ENCODE measurements at places on chromosomes 13 and 19.
A peak's percentile ranks its signal among the peaks of the same experiment; 100 is the strongest.

DNA sequence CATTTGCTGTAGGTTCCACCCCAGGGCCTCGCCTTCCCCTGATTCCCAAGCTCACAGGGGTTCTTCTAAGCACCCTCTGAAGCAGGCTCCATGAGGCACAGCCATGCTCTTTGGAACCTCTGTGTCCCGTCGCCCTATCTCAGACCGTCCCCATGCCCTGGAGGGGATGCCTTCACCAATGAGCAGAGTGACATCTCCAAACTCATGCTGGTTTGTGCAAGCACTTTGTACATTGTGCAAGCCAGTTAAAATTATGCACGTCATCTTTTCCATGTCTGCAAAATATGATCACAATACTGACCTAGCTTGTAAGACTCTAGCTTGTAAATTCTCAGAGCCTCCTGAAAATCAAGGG is 46.5 kb upstream of the RAP2A start:
- no peak for DNase-seq

DNA sequence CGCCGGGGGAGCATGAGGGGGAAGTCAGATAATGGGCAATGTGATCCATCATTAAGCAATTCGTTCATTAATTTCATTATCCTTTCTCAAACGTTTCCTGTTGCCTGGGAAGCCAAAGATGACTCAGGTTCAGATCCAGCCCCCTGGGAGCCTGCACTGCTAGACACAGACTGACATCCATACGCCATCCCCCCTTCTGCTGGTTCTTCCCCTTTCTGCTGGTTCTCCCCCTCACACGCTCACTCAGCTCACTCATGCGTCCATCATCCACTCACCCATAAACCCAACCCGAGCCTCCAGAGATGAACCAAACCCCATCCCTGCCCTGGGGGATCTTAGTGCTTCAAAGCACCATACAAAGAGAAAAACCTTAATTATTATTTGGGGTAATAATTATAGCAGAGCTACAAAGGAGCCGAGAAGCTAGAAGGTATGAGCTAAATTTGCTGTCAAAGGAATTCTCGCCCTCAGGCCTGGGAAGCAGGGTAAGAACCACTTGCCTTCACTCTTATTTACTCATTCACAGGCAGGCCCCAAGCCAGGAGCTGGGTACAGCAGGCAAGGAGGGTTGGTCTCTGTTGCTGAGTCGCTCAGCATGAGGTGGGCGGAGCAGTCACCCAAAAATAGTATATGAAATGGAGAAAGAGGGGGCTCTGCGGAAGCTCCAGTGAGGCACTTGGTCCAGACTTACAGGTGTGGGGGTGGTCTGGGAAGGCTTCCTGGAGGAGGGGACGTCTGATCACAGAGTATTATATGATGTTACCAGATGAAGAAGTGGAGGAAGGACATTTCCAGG is 7.0 kb upstream of the ZNF444 start:
- no peak for DNase-seq

DNA sequence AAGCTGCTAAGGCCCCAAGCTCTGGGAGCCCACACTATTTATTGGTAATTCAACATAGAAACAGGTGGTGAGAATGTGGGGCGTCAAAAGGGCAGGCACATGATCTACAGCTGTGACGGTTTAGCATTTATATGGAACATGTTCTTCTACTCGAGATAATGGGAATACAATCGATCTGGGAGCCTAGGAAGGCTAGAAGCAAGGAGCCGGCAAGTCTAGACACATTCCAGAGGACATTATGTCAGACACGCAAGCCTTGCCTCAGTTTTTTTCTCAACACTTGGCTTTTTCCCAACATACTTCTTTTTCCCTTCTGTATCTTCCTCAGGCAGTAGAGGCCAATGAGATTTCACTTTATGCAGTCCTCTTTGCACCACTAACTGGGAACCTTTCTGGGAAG is 315.7 kb upstream of the SLITRK5 start:
- no peak for DNase-seq

DNA sequence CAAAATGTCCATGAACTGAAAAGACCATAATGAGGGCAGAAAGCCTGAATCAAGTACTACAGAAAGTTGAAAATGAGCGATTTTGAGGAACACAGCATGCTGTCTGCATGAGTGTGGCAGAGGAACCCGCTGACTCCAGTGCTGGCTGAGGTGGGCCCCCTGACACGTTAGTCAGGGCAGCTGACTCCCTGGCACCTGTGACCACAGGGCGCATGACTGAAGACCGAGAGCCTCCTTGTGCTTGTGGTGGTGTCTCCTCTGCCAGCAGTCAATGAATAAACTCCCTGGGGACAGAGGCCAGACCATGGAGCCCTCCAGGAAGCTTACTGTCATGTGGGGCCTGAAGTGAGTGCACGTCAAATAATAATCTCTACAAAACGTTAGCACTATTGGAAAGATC is 38.4 kb upstream of the VSTM2B start:
- no peak for DNase-seq

- no peak for DNase-seq
These were observed 323.0 kb downstream of the NDFIP2 start for GRCh38 chr13:79803989-79804388.

GRCh38 chr13:37326334-37326733 is 220.9 kb upstream of the CSNK1A1L start:
- DNase-seq: no peak

DNA sequence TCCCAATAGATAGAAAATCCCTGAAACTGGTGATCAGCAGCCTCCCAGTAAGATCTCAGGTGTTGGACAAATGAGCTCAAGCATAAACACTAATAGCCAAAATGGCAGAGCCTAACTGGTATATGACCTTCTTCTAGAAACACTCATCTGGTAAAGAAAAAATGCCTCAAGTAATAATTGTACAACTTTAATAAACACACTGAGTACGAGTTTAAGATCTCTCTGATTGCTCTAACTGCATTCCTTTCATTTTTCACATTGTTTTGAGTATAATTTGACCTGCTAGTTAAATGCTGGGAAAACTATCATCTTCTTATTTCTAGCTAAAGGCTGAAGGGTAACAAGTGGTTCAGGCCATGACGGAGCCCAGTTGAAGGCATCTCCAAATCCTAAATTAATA is 2009.5 kb upstream of the PCDH20 start:
- no peak for DNase-seq

DNA sequence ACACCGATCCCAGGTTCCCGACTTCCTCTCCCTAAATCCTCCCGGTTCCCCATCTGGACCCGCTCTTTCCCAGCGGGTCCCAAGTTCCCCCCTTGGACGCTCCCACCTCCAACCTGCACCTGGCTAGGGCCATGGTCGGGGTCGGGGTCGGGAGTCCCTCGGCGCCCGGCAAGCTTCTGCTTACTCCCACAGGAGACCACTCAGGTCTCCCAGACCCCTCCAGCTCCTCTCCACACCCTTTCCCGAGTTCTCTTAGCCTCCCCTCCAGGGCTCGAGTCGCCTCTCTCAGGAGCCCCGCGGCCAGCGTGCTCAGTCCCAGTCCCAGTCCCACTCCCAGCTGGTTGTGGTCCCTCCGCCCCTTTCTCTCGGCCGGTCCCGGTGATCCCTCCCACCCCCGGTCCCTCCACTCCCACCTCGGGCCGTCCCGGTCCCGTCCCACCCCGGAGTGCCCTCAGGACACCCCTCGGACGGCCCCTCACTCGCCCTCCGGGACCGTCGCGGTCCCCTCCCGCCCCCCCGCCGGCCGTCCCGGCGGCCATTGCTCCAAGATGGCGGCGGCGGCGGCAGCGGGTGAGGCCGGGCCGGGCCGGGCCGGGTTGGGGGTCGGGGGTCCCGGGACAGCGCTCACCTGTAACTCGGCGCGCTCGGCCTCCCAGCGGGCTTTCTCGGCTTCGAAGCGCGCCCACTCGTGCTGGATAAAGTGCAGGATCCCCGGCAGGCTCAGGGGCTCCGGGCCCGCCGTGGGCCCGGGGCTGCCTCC is at the start of gene FKRP:
Gene FKRP, plus strand, starts transcription at position 537 of the 760 bp plus-strand sequence. CDS start 9,394 bp downstream, outside the sequence.
- DNase-seq: no peak

DNA sequence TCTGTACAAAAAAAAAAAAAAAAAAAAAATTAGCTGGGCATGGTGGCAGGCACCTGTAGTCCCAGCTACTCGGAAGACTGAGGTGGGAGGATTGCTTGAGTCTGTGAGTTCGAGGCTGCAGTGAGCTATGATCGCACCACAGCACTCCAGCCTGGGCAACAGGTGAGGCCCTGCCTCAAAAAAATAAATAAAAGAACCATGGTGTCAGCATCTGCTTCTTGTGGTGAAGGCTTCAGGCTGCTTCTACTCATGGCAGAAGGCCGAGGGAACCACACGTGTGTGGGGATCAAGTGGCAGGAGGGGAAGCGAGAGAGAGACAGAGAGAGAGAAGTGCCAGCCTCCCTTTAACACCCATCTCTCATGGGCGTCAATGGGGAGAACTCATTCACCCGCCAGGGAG is 13.5 kb downstream of the BCL3 start:
- no peak for DNase-seq

- no peak for DNase-seq
These were observed 16.9 kb upstream of the C1QTNF9 start for GRCh38 chr13:24292481-24292880.

DNA sequence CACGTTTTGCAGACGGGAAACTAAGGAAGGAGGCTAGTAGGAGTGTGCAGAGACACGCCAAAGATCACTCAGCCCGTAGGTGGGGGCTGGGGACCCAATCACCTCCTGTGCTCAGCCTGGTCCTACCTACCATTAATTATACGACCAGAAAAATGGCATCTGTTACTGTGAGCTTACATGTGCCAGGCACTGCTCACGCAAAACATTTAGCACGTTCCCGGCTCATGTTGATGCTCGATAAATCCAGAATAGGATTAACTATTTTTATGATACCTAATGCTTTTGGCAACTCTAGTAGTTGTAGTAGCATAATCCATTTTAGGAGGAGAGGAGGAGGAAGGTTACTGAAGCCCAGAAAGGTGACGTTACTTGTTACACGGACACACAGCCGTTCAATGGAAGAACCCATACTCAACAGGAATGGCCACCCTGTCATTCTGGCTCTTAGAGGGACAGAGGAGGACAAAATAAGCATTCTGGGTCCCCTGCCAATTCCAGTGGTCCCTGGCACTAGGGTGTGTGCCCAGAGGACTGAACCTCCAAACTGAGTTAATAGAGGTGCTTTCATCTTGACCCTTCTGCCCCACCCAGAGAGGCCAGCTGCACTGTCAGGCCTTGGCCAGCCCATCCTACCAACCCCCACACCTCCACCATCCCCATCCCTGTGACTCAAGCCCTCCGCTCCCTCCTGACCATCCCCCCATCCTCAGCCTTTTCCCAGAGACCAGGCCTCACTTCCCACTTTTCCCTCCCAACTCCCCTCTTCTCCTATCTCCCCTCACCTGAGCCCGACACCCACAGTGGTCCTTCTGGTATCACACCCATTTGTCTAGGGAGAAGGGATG is 5.0 kb upstream of the EML2 start:
- no peak for DNase-seq

DNA sequence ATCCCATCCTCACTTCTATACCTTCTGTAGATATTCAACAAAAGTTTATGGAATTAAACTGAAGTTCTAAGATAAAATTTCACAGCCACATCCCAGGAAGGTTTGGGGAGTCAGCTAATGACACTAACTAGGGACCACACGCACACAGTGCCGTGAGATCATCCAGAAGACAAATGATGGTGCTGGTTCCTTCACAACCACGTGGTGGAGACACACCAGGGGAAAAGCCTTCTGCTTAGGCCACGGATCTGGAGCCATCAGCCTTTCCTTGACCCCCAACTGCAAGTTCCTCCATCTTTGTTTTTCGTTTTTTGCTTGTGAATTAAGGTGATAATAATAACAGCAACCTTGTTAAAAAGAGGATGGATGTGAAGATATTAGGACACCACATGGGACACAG is 241.6 kb upstream of the MAB21L1 start:
- DNase-seq: no peak

GRCh38 chr19:18044825-18045304 is 36.9 kb downstream of the ARRDC2 start:
- peak; percentile 85 for DNase-seq

DNA sequence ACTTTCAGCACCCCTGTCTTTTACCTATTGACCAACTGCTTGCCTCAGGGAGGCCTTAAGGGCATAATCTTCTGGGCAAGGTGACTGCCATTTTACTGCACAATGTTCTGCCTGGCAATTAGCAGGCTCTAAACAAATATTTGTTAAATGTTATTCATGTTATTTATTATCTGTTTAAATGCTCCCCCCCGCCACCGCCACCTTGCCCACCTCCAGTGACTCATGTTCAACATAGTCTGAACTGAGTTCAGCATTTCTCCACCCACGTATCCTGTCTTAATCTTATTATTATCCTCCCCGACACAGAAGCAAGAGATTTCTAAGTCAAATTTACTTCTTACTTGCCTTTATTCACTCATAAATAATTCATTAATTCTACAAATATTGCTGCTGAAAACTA is 144.8 kb downstream of the LIG4 start:
- no peak for DNase-seq

DNA sequence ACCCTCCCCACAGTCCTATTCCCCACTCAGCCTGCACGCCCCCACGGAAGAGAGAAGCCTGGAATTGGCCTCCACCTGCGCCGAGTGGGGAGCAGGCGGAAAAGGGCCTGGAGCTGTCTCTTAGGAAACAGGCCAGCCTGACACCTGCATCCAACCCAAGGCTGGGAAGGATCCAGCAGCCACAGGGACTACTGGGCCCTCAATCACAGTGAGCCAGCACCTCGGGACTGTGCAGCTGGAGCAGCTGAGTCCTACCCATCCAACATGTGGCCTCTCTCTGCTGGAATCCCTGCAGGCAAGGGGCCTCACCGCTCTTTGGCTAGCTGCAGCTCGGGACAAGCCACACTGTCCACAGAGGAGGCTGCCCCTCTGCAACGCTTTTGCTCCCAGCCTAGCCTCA is 8.3 kb upstream of the EPHX3 start:
- no peak for DNase-seq

DNA sequence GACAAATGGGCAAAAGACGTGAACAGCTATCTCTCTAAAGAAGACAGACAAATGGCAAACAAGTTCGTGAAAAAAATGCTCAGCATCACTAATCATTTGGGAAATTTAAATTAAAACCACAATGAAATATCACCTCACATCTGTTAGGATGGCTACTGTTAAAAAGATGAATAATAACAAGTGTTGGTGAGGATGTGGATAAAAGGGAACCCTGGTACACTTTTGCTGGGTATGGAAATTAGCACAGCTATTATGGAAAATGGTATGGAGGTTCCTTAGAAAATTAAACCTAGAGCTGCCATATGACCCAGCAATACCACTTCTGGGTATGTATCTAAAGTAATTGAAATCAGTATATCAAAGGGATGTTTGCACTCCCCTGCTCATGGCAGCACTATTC is 7.1 kb downstream of the CABP5 start:
- no peak for DNase-seq

DNA sequence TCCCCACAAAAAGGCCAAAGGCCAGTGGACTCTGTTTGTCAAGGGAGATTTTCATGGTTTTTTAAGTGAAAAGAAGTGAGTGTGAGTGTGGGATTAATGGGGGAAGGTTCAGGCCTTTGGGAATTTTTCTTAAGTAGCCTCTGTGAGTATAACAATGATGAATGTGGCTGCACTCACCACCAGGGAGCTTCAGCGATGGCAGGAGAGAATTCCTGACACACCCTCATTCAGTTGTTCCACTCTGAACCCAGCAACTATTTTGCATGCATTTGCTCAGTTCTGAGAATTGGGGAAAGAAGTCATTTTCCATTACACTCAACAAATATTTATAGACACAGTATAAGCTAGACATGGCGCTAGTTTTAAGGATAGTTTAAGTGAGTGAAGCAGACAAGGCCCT is 117.9 kb downstream of the CCNA1 start:
- no peak for DNase-seq

GRCh38 chr13:97344265-97345175 is 89.4 kb upstream of the RAP2A start:
- DNase-seq: peak; percentile 47

All from activated CD4-positive, alpha-beta T cell treated with anti-CD3 and anti-CD28 coated beads, Interleukin-2, amount 50 U/mL, for 4 hours (primary cell).